ENCODE measurements at places on chromosomes 6 and 20.

DNA sequence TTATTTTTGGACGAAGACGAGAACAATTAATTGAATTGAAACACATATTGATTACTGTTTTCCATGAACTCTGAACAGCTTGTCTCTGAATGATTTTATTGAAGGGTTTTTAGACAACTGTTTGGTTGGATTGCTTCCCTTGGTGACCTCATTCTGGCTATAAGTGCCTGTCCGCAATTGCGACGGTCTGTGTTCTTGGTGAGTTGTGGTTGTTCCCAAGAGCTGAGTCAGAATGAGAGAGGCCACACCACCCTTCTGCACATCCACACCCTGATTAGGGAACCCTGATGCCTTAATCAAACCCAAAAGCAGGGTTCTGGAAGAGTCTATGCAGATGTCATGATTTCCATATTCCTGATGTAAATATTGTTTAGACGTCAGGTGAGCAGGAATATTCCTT, 747.0 kb downstream of the PTPRT start:
- DNase-seq = no peak

DNA sequence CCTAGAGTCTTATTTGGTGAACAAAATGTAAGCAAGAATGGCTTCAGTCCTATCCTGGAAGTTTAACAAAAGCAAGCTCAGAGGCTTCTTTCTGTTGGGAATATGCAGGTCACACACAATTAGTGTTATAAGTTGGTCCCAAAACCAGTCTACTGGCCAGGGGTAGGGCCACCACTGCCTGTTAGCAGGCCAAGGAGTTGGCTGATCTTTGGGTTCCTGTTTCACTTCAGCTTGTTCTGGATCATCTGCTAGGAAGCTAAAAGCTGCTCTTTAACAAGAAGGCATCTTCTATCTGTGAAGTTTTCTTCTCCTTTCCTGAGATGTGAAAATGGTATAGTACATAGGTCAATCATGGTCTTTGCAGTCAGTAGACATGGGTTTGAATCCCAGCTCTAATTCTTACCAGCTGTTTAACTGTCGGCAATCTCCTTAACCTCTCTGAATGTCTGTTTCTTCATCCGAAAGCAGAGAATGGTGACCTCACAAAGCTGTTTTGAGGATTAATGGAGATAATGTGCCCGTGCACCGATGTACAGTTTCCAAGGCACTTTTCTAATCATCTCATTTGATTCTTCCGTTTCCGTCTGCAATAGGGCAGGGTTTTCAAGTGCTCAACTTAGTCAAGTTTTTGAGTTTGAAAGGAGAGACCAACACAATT, 271.2 kb upstream of the TAB2 start:
- DNase-seq = no peak

DNA sequence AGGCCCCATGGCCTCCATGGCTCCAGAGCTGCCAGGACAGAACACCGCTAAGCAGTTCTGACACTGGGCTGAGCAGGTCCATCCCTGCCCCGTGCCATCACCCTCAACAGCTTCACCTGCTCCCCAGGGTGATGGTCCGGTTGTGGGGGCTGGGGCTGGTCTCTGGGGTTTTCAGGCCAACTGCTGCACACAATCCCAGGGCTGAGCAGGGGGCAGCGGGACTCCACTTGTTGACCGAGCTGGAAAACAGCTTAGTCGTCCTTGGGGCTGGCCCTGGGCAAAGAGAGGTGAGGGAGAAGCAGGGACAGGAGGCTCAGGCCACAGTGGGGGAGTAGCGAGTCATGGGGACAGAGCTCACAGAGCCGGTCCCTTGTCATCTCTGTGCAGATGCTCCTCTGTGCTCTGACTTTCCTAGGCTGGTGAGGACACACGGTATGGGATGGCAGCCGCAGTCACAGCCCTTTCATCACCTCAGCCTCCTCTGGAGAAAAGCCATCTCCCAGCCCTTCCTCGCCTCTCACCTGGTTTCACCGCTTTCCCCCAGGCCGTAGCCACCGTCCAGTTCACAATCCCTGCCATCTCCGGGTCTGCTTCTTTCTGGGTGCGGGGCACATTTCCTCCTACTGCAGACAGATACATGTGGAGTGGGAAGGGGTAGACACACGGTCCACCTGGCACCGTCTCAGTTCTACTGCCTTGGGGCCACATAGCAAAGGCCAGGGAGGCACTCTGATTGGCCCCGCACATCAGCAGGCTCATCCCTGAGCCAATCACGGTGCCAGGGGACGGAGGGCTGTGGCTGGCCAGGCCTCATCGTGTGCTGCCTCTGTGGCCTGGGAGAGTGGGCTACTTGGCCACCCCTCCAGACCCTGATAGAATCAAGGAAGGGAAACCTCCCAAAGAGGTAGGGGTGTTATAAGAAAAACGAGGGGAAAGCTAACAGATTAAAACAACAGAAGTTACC, 19.1 kb downstream of the MDFI start:
- no peak for DNase-seq

GRCh38 chr6:16740097-16740496, 21.2 kb downstream of the ATXN1 start:
- DNase-seq = no peak

DNA sequence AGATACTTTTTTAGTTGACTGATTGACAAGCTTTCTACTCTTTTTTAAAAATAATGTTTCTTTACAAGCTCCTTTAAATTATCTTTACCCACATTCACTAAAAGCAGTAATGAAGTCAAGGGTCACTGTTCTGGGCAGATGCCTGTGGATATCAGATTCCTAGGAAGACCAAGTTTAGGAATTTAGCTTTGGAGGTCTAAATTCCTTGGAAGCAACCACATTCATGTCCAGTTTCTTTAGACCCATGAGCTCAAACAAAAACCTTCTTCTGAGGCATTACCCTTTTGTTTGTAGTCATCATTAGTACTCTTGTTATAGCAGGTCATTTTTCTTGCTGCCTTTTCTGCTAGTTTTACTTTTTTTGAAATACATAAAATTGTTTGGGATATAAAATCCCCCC, 462.9 kb upstream of the JAG1 start:
- DNase-seq = no peak

DNA sequence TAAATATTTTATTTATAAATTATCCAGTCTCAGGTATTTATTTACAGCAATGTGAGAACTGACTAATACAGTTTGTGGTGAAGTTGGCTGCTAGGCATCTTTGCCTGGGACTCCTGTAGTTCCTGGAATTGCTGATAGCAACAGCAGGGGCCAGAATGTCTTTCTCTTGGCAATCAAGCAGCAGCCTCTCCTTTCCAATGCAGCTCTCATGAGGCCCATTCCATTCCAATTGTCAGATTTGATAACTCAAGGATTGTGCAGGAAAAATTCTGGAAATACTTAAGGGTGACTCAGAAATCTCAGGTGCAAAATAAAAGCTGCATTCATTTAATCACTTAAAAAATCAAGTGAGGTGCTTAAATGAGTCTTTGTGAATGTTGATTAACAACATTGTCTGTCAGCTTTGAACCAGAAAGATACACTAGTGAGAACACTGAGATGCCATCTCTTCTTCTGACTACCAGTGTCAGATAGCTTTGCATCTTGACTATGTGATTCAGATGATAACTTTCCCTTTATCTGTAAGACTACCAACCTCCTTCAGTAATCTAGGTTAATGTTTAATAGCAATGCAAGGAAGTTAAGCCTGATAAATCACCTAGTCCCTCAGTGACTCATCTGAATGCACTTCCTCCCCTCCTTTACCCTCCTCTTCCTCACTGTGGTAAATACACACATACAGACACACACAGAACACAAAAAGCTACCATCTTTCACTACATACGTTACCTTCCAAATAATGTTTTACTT, 32.1 kb upstream of the COL21A1 start:
- DNase-seq = no peak

- no peak for DNase-seq
These were observed 19.4 kb downstream of the SYNDIG1 start for GRCh38 chr20:24488800-24489175.

- no peak for DNase-seq
These were observed 31.2 kb downstream of the CYP21A2 start for GRCh38 chr6:32069460-32069859.

- DNase-seq = no peak
These were observed 12.6 kb downstream of the TAB2 start for GRCh38 chr6:149330133-149330532.

- no peak for DNase-seq
These were observed 24.6 kb downstream of the DST start for GRCh38 chr6:56618050-56618449.

DNA sequence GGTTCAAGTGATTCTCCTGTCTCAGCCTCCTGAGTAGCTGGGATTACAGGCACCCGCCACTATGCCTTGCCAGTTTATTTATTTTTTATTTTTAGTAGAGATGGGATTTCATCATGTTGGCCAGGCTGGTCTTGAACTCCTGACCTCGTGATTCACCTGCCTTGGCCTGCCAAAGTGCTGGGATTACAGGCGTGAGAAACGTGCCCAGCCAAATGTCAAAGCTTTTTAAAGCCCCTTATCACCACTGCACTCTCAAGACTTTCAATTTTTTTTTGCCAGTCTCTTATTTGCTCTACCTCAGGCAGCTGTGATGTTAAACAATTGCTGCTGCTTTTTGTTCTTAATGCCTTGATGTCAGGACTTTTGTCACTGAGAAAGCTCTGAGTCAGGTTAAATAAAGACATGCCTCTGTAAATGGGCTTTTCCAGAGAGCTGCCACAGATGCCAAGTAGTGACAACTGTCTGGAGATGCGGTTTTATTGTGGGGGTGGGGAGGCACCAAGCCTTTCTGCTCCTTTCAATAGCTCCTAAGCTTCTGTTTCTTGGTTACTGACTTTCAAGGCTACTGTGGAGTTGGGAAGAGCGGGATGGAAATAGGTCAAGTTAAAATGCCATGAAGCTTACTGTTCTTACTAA, 29.2 kb downstream of the RSPH3 start:
- no peak for DNase-seq

GRCh38 chr20:50303573-50304500, 113.2 kb downstream of the CEBPB start:
- no peak for DNase-seq

- DNase-seq = no peak
These were observed 42.9 kb downstream of the PPP1R14C start for GRCh38 chr6:150185732-150186117.

Data from CD4-positive, alpha-beta T cell treated with Interleukin-17A for 1 hour (primary cell).